ENCODE measurements at places on chromosomes 2 and 18.

- no peak for DNase-seq
These were observed 245.8 kb upstream of the SLC39A10 start for GRCh38 chr2:195411219-195411687.

DNA sequence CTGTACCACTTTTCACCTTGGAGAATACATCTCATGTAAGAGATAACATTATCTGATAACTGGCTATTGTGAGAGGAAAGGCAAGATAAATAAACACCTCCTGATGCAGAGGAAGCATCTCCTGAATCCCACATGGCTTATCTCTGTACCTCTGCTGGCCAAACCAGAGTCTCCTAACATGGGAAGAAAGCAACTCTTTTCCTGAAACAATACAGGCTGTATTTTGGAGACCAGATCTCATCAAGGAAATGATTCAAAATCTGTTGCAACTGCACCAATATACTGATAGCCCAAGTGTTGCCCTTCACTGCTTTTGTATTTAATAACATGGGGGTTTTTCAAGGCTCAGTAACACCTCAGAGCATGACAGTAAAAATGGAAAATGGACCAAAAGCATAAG is 106.9 kb downstream of the MREG start:
- no peak for DNase-seq

GRCh38 chr2:106961328-106961727 is 75.4 kb upstream of the ST6GAL2 start:
- DNase-seq: no peak

GRCh38 chr2:69933839-69934613 is 19.1 kb downstream of the MXD1 start:
- DNase-seq: peak; percentile 52

GRCh38 chr2:219907011-219907365 is 279.6 kb downstream of the SLC4A3 start:
- no peak for DNase-seq

Measured in amniotic stem cell (primary cell).